ENCODE measurements at places on chromosomes 5 and 9. TPM values are rescaled to one million over a fixed set of nuclear protein-coding genes. Genes with fewer than 3 reads are reported as not detected.

- DNase-seq, result no peak
Measured at GRCh38 chr9:93301911-93302541, 118.1 kb downstream of the WNK2 start.

DNA sequence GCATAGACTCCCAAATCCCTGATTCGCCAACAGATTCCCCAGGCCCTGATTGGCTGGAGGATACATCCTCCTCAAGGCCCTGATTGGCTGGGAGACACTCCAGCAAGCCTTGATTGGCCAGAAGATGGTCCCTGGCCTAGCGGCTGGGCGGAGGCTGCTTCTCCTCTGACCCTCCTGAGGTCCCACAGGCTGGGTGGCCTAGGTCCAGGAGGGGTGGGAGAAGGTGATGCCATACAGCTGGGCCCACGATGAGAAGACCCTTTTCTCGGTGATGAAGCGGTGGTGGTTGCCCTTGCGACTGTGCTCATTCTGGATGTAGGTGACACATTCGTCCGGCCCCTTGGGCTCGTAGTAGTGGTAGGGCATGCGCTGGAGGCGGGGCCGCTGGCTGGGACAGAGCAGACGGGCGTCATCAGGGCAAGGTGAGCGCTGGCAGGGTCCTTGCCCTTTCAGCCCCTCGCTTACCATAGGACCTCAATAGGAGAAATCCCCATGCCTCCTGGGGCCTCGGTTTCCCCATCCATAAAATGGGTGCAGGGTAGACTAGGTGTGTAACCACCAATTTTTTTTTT is 9.0 kb upstream of the AK1 start:
- DNase-seq, result peak; percentile 2

The PCDHA13 gene
- not detected for polyA plus RNA-seq

GRCh38 chr9:23541976-23542375 is 284.1 kb downstream of the ELAVL2 start:
- DNase-seq, result no peak

- DNase-seq, result no peak
Measured at GRCh38 chr5:133142782-133143181, 91.0 kb downstream of the HSPA4 start.

The ANKRD34B gene
- not detected for polyA plus RNA-seq

DNA sequence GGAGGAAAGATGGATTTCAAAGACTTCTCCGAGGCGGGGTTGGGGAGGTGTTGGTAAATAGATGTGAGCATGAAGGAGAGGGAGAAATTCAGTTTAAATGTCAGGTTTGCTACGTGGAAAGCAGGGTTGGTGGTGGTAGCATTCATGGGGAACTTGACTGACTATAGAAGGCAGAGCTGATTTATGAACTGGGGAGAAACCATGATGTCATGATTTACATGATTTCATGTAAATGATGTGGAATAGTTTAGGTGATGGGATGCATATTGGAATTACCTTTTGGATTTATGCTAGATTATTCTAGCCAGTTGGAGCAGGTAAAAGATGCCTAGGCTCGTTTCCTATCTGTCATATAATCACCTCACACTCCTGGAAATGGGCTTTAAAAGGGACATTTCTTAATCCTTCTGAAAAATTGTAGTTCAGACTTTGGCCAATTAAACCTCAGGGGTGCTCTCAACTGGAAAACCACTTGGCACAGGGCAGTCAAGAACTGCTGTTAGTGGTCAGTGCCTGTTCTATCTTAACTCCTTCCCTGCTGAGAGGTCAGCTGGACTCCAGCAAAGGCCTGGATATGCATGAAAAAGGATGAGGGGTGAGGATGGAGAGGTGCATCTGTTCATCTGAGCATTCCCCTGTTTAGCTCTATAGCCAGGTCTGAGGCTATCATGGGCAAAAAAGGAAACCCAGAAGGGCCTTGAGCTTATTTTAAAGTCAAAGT is 50.1 kb upstream of the BASP1 start:
- DNase-seq, result no peak

- DNase-seq, result no peak
Measured at GRCh38 chr9:37990404-37991015, 78.5 kb downstream of the SHB start.

GRCh38 chr5:42984307-42984706 is 55.8 kb downstream of the ANXA2R start:
- DNase-seq, result no peak

DNA sequence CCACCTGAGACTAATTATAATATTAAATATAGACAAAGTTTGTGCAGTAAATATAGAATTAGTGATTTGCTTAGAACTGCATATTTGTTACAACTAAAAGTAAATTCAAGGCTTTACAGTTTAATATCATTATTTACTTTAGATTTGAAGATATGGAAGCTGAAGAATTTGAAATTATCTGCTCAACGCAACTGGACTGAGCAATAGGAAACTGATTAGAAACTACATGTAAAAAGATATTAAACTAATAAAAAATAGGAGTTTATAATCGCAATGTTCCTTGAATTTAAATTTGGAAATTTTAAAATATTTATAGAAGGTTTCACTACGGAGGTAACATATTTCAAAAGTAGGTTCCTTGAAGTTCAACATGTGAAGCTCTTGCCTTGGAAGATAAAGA is 55.2 kb downstream of the CDH10 start:
- DNase-seq, result no peak

The NR5A1 gene
- polyA plus RNA-seq, result not detected

DNA sequence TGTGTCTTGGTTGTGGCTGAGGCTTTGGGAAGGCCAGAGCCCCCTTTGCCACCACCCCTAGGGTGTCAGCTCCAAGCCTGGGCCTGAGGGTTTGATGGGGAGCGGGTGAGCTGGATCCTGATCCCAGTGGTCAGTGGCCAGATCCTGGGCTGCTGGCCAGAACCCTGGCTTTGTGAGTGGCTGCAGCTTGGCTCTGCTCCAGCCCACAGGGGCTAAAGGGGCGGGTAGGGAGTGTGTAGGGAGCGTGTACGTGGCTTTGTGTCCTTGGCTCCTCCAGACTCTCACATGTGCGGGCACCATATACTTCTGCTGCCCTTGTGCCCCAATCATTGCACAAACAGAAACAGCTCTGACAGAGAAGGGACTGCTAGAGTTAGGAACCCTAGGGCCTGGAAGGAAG is 1.2 kb upstream of the IL11RA start:
- peak; percentile 51 for DNase-seq

GRCh38 chr5:69010476-69010875 is 83.3 kb upstream of the SLC30A5 start:
- DNase-seq, result no peak

GRCh38 chr9:137984005-137984404 is 106.4 kb downstream of the CACNA1B start:
- peak; percentile 18 for DNase-seq

DNA sequence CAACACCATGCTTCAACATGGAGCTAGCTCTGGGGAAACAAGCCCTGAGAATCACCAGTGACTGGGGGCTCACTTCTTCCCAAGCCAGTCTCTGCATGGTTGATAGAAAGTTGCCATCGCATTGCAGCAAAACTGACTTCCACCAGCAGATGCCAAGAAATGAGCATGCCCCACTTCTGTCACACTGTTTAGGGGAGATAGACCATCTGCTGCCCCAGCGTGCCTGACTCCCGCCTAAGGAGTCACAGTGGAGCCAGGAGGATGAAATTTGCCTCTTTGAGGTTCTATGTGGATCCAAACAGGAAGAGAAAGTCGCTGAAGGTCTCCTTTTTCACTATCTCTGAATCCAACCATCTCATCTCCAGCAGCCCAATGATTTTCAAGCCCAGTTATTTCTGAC is 116.7 kb upstream of the SLIT3 start:
- DNase-seq, result no peak

The OR4F3 gene
- not detected for polyA plus RNA-seq

The IFNA21 gene
- polyA plus RNA-seq, result not detected

- peak; percentile 14 for DNase-seq
Measured at GRCh38 chr9:113999256-114000062, 78.6 kb downstream of the AMBP start.

DNA sequence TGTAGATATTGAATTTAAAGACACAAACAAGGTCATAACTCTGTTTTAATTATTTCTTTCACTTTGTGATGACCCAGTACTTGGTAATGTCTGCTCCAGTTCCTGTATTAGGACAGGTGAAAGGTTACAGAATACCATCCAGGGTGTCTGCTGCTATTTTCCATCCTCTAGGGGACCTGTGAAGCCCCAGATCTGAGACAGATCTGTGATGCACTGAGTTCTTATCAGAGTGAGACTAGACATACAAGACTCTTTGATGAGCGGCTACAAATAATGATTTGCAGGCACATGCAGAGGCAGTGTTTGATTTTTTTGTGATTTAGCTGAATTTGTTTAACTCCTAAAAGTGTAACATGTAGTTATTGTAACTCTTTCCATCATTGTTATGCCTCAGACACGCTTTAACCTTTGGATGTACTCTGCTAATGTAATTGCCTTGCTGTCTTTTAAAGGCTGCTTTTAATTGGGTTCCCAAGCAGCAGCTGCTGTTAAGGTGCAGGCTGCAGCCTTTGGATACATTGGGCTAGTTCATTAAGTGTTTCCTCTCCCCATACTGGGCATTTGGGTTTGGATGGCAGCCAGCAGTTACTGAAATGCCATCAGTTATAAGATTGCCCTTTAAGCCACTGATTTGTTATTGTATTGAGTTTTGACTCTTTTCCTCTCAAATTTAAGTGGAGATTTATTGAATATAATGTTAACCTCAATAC is 63.3 kb downstream of the RASGRF2 start:
- DNase-seq, result no peak

The TMC1 gene
- polyA plus RNA-seq, result not detected

GRCh38 chr9:25936031-25936430 is 257.8 kb upstream of the TUSC1 start:
- DNase-seq, result no peak

GRCh38 chr9:126818482-126818881 is 13.6 kb downstream of the ZBTB43 start:
- no peak for DNase-seq

DNA sequence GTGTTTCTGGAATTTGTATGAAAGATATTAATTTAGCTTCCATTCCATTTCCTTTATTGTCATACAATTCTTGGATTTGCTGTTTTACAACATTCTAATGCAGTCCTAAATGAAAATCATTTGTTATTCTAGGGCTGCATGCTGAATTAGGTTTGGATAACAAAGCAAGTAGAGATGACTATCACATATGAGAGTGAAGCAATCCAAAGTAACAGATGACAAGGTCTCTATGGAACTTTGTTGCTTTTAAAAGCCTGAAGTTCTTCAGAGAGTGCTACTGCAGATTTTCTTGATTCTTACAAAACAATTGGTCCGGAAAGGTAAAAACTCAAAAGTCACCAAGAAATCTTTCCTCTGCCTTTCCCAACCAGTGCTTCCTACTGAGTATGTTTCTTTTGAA is 56.9 kb upstream of the VCAN start:
- no peak for DNase-seq

The PDE8B gene
- 1.3 TPM for polyA plus RNA-seq

- no peak for DNase-seq
Measured at GRCh38 chr9:126989847-126990842, 75.6 kb downstream of the RALGPS1 start.

DNA sequence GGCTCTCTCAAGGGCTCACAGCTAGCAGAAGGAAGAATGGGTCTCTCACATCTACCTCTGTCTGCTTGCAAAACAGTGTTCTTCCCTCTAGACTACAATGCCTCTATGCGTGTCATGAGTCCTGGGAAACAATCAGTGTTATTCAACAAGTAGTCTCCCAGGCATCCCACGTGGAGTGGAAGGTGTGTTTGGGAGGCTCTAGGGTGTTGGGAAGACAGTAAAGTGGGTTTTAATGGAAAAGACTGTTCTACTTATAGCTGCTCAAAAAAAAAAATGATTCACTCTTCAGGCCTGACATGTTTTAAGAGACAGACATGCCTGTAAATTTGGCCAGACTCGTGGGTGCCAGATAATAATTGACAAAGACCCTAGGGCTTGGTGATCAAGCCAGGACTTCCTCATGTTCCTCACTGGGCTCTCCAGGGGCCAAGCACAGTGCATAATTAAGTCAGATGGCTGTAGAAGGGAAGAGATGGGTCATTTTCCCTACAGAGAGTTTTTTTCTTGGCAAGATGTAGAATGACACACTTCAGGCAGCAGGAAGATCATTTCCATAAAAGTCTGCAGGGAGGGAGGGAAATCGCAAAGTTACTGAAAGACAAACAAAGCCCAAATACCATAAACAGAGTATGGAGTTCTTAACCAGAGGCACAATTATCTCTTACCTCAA is 246.4 kb downstream of the ACTL7B start:
- DNase-seq, result no peak

- DNase-seq, result no peak
Measured at GRCh38 chr9:26779062-26779461, 113.5 kb downstream of the CAAP1 start.
